Astrocyte of the cerebellum (primary cell): ENCODE measurements at places on chromosomes 13 and 19.

DNA sequence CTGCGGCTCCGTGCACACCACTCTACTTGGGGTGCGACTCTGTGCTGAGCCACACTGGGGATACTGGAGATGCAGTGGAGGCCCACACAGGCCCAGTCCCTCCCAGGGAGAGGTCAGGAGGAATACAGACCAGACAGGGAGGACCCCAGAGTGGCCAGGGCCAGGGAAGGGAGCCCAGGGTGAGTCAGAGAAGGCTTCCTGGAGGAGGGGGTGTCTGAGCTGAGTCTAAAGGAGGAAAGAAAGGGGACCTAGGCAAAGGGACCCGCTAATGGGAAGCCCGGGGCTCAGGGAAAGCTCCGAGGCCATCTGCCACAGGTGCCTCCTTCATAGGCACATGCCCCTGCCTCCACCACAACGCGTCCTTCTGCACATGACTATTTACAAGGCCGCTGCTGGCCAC is 13.3 kb upstream of the PRKD2 start:
- no peak for DNase-seq

DNA sequence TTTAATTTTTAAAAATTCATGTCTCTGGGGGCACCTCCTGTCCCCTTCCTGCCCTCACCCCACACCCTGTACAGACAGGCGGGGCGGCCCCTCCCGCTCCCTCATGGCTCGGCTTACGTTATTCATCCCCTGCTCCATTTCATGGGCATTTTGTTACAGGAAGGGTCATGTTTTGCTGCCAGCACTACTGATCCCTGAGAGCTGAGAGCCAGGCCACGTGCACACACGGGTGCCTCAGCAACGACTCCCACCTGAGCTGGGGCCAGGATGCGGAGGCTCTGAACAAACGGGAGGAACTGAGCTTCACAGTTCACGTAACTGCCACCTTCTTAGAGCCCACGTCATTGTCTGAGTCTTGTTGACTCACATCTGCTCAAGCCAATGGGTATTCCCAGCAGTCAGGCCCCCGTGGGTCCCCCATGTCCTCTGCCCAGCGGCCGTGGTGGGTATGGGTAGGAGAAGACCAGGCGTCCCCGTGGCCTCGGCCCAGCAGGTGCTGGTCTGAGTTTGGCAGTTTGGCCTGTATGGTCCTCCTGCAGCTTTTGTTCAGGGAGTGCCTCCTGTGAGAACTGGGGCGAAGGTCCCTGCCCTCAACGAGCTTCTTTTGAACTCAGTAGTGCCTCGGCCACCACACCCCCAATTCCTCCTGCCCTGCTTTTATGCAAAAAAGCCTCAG is 16.4 kb upstream of the TMEM255B start:
- DNase-seq = no peak

DNA sequence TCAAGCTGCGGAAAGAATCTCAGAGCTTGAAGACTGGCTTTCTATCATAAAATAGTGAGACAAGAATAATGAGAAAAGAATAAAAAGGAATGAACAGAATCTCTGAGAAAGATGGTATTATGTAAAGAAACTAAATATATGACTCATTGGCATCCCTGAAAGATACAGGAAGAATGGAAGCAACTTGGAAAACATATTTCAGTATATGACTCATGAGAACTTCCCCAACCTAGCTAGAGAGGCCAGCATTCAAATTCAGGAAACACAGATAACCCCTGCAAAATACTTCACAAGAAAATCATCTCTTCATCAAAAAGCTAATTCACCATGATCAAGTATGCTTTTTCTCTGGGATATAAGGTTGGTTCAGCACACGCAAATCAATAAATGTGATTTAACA is 2318.0 kb downstream of the PCDH9 start:
- peak; percentile 20 for DNase-seq

GRCh38 chr19:18231775-18232174 is 5.5 kb upstream of the PDE4C start:
- DNase-seq = no peak

DNA sequence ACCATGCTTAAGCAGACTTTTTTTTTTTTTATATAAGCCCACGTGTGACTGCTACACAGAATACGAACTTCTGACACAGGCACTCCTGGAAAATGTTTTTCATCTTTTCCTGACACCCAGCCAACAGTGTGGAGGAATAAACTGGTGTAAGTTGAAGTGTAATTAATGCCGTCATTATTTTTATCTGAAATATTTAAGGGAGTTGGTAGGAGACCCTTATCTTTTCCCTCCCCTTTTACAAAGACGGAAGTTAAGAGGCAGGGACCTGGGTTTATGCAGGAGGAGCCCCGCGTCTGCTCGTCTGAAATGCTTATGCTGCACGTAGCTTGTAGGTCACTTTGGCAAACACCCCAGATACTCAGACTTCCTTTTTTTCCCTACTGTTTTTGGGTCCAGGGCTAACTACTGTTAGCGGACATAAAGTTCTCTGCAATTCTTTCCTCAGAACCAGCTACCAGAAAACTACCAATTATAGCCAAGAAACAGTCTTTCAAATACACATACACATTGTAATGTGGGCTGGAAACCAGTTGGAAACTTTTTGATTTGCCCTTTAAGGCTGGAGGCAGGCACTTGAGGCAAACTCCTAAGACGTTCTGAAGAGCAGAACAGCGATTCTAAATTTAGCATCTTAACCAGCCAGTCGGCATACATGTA is 50.8 kb downstream of the EFNB2 start:
- no peak for DNase-seq

DNA sequence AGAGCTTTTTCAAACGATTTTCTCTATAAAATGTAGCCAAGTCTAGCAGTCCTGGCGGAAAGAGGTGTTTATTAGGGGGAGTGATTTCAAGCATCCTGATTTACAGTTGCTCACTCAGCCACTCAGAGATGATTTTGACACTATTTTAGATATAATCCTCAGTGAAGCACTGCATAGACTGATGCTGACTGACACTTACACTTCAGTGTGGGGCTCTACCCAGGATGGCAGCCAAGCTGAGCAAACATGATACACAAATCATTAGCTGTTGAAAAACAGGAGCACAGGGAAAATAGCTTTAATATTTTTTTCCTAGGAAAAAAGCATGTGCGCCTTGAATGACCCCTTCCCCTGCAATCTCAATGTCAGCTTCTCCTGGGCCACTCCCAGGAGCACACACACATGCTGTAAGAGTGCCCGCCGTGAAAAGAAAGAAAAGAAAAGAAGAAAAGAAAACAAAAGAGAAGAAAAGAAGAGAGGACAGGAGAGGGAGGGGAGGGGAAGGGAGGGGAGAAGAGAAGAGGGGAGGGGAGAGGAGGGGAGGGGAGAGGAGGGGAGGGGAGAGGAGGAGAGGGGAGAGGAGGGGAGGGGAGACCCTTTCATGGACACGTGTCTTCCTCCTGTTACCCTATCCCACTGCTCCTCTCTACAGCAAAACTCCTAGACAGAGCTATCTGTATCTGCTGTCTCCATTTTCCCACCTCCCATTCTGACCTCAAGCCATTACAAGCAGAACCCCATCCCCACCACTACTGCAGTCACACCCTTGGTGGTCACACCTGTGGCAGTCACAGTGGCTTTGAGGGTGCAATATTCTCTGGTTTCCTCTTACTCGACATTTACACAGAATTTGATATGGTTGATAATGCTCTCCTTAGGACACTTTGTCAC is 36.4 kb downstream of the RCBTB2 start:
- DNase-seq = no peak
